AG04449 (cell line): ENCODE measurements at places on chromosomes 1 and 21.

GRCh38 chr21:32246571-32247140 is 32.2 kb downstream of the MIS18A start:
- DNase-seq = no peak

GRCh38 chr1:226708967-226709396 is 30.1 kb downstream of the ITPKB start:
- no peak for DNase-seq

DNA sequence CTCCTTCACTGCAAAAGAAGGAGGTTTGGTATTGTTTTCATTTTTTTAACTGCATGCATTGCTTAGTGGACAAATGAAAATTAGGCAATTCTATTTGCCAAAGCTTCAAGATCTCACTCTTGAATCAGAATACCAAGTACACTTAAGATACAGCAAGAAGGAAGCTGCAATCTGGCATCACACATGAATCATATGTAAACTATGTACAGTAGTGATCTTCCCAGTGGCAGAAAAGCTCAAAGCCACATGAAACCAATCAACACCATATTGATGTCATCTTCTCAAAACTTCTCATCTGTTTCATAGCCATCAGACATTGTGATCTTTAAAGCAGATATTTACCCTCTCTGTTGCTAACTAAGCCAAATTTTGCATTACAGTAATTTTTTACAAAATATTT is 550.1 kb downstream of the LTN1 start:
- peak; percentile 77 for DNase-seq

DNA sequence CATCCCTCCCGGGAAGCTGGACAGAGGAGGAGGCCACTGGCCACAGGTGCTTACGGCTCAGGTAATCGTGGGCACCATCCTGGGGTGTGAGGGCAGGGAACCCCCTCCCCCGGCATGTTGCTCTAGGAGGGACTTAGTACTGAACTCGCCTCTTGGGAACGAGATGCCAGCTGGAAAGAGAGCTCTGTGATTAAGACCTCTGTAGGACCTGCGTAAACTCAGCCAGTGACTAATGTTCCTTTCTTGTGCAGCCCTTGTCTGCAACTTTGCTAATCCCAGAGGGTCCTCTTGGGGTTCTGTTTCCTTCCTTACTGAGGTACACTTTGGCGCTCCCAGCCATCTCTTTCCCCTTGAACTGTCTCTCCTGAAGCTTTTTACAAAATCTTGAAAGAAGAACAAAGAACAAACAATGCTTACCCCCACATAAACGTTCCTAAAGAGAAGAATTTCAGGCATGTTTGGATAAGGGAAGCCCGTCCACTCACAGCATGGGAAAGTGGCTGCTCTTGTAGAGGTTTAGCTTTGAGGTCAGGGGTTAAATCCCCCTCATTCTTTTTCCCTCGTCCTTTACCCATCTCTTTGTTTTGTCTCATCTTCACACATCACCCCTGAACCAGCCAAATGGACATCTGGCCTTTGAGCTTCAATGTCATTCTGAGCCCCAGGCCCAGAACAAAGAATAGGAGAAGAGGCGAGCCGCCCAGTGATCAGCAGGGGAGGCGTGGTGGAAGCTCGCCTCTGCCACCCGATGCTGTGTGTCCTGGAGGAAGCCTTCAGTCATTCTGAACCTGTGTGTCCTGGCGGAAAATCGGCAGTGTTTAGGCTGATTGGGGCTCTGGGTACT is 37.4 kb downstream of the CITED4 start:
- peak; percentile 49 for DNase-seq

DNA sequence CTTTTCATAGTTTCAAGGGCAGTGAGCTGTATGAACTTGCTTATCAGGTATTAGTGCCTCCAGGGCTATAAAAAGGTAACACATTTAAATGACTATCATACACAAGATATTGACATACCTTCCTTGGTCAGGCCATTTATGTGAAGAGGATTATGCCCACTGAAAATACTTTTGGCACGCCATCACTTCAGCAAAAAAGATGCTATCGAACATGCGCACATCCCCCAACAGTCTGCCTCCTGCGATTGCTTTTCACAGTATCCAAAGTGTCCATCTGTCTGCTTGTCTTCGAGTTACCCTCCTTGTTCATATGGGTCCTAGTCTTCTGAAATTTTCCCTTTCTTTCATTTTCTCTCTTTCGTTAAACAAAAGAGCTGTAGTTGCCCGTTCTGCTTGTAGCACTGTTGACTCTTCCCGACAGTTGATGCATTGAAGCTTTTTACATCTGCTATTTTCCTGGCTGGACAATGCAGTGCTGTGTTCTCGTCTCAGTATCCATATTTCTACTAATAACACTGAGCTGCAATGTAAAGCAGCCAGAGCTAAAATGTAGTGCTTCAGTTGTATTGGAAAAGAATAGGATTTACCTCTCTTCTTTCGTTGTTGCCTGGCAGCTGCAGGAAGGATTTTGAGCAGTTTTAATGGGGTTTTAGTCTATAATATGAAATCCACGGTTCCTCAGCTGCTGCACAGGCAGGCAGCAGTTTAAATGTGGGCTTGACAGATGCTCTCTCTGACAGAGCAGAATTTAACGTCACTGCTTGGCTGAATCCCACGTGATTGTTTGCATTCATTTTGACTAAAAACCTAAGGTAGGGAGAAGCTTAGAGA is at the start of gene B3GALT2:
B3GALT2 (minus strand) TSS at position 713 of the 831 bp plus-strand sequence. CDS start 5,051 bp downstream, outside the sequence.
- no peak for DNase-seq

GRCh38 chr1:198775606-198776005 is 136.8 kb downstream of the PTPRC start:
- DNase-seq = no peak

DNA sequence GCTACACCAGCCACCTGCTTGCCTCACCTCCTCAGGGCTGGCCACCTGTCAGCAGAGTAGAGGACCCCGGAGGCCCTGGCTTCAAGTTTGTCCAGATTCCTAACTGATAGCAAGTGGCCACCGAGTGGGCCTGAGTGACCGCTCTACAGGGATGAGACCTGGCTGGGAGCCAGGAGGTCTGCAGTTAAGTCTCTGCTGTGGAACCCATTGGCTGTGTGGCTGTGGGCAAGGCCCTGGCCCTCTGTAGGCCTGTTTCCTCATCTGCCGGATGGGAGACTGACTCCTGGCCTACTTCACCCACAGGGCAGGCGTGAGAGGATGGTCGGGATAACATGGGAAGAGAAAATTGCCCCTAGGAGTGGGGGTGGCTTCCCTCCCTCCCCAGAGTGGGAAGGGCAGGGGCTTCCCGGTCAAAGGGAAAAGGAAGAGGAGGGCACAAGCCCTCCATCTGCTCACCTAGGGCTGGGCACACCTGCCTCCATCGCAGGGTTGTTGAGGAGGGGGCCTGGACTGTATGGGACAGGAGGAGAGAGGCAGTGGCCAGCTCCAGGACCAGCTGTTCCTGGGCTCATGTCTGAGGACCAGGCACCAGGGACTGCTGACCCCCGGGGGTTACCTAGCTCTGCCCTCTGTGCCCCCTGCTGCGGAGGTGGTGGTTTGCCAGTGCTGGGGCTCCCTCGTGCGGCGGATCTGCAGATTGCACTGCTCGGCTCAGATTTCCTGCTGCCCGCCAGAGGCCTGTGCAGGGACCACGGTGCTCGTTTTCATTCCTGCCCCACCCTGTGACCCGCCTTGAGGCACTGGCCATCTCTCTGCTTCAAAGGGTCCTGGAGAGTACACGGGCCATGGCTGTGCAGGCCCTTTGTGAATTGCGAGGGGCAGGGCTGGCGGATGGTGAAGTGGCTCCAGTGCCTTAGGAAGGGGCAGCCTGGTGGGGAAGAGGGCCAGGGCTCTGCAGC is 9.1 kb upstream of the MTFR1L start:
- no peak for DNase-seq

- DNase-seq = no peak
These were observed 163.0 kb downstream of the KAZN start for GRCh38 chr1:14761291-14762153.

- no peak for DNase-seq
These were observed 50.3 kb downstream of the SYT2 start for GRCh38 chr1:202659974-202660373.

DNA sequence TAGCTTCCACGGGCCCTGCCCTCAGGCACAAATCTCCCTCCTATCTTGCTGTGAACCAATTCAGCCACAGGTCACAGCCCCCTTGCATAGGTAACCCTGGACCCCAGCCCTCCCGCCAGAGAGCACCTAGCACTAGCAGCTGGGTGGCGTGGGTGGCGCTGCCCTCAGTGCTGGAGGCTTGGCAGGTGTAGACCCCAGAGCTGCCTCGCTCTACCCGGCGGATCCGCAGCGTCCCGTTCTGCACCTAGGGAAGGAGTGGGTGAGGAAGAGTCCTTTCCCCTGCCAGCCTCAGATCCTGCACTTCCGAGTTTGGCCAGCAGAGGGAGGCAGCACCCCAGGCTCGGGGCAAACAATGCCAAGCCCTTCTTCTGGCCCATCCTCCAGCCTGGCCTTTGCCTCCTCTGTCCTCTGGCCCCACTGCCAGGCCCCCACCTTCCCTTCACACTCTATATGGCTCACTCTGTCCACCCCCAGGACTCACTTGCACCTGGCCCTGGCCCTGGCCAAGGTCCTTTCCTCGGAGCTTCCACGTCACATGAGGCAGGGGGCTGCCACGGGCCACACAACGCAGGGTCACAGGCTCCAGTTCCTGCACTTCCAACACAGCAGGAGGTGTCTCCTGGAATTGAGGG is 9.0 kb downstream of the IGSF9 start:
- DNase-seq = no peak

DNA sequence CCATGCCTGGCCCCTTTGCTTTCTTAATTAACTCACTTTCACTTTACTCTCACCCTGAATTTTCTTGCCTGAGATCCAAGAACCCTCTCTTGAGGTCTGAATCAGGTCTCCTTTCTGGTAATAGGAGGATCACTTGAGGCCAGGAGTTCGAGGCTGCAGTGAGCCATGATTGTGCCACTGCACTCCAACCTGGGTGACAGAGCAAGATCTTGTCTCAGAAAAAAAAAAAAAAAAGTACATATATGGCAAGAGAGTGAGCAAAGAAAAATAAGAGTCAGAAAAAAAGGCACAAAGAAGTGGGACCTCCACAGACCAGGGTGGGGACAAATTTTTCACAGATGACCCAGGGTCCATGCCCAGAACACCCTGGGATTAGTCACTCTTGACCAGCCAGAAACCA is 34.1 kb upstream of the RD3 start:
- DNase-seq = no peak

- DNase-seq = no peak
These were observed 20.4 kb downstream of the TINAGL1 start for GRCh38 chr1:31596737-31597097.

DNA sequence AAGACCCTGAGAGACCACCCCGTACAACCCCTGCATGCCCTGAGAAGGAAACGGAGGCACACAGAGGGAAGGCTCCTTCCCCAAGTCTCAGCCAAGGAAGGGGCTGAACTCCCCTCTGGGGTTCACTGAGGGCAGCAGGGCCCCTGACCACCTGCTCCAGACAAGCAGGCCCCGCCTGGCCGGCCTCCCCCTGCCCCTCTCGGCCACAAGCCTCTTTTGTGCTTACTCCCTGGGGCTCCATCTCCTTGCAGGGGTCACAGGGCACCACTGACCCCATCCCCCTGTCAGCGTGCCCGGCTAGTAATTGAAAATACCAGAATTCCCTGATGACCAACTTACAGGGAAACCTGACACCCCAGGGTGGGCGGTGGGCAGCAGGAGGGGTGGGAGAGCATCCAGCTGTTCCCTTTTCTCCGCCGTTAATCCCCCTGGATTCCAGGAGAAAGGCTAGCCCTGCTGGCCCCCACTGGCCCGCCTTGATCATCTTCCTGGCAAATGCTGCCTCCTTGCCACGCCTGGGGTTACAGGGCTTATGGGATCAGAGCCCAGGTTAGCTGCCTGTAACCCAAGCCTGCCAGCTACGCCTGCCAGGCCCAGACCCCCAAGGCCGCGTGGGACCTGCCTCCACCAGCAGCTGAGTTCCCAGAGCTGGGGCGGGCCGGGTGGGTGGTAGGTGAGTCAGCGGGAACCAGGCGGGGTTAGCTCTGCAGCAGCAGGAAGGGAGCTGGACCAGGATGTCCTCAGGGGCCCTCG is 96.1 kb downstream of the LACTBL1 start:
- DNase-seq = no peak

DNA sequence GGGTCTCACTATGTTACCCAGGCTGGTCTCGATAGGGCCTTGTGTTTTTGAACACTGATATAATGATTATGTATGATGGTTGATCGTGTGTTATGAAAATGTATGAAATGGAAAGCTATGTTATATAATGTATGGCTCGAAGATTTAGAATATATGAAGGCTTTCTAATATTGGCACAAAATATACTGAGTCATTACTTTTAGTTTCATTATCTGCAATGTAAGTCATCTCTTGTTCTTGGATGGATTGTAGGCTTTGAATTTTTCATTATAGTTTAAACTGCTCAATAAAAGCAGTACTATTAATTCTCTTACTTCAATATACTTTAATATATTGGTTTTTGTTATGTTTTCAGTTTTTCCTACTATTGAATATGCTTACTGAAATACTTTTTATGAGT is 10.1 kb downstream of the FMN2 start:
- DNase-seq = no peak

GRCh38 chr1:30257322-30257721 is 466.1 kb downstream of the MATN1 start:
- DNase-seq = no peak

- no peak for DNase-seq
These were observed 686.2 kb downstream of the ADGRL2 start for GRCh38 chr1:82486969-82487368.

- DNase-seq = no peak
These were observed 15.5 kb downstream of the KCNK1 start for GRCh38 chr1:233629305-233629935.

DNA sequence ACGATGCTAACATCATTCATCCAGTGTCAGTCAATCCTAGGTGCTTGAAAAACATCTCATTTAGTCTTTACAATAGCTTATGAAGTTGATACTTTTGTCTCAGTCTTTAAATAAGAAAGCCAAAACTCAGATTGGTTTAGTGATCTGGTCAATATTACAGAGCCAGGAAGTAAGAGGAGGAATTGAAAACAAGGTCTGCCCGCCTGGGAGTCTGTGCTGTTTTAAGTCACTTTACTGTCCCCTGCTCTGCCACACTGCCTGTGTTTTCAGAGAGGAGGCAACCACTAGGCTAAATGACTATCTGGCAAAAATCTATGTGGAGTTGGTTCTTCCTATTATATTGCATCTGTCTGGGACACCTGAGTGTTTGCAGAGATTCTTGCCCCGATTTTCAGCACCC is 62.3 kb downstream of the ST6GALNAC3 start:
- no peak for DNase-seq

DNA sequence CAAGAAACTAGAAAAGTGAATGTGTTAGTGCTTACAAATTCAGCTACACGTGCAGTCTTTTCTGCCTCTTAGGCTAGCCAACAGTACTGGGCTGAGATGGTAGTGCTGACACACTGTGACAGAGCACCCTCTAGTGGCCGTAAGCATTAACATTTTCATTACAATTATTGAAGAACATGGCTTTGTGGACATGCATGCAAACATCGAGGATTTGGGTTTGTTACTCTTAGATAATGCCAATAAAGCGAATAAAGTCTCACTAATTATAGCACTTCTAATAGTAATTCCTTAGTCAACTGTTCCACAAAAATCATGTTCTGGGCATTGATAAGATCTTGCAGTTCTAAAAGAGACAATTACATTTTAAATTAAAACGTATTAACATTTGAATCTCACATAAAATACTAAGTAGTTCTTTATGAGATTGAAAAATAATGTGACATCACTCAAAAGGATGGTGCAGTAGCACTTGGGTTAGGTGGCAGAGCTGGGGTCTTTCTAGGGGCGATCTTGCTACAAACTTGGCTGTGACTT is 47.1 kb downstream of the MYSM1 start:
- DNase-seq = peak; percentile 33

GRCh38 chr1:143736562-143736961 is 235.2 kb downstream of the FAM72C start:
- DNase-seq = no peak
